ENCODE measurements at places on chromosomes 12 and 14.

GRCh38 chr12:91741932-91742331 lies 403.7 kb downstream of the BTG1 start:
- no peak for DNase-seq

DNA sequence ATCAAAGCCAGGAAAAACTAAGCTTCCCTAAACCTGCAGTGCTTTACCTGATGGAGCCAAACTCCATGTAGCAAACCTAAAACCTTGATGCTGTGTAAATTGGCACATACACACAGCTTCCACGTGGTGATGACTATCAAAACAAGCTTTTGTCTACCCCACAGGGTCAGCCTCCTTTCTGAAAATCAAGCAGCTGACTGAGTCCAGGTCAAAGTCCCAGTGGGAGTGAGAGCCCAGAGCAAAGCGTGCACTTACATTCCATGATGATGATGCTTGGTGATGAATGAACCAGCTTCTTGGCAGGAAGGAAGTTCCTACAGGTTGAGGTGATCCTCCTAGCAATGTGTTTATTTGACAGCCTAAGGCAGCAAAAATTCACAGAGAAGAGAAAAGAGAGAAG lies 630.0 kb upstream of the TBX3 start:
- DNase-seq = no peak

- no peak for DNase-seq
These were observed 45.0 kb upstream of the FBXO21 start for GRCh38 chr12:117235261-117235660.

GRCh38 chr12:42421844-42422779 lies 96.1 kb downstream of the PPHLN1 start:
- peak; percentile 49 for DNase-seq

DNA sequence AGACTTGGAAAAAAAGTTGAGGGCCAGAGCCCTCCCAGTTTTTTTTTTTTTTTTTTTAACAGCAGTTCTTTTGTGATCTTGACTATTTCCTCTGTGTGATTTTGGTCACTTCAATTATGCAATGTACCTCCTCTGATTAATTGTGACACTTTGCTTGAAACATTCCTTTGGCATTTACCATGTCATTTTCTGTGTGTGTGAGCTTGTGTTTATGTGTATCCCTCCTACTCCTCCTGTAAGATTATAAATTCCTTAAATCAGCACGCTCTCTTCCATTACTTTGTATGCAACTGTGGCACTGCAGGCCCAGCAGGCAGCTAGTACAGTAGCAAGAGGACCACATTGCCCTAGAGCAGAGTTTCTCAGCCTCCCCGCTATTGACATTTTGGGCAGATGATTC lies 33.2 kb upstream of the GALNT16 start:
- DNase-seq = no peak

DNA sequence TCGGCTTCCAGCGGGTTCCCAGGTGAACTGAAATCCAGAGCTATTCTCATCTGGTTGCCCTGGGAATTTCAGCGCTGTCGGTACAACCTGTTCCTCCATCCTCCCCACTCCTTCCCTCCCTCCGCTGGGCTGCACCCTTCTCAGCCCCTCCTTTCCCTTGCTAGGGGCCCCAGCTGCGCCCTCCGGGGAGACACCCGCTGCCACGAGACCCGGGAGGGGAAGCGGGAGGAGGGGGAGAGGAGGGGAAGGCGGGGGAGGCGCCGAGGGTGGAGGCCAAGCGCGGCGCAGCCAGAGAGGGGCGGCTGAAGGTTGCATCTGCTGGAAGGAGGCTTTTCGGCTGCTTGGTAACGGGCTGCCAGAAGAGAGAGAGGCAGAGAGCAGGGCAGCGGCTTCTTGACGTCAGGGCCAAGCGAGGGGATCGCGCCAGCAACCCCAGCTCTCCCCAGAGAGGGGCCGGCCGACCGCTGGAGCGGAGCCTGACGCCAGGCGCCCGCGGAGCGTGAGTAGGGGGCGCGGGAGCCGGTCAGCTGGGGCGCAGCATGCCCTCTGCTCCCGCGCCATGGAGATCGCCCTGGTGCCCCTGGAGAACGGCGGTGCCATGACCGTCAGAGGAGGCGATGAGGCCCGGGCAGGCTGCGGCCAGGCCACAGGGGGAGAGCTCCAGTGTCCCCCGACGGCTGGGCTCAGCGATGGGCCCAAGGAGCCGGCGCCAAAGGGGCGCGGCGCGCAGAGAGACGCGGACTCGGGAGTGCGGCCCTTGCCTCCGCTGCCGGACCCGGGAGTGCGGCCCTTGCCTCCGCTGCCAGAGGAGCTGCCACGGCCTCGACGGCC lies at the start of gene KCNA5:
KCNA5 (plus strand) TSS at position 291 of the 831 bp plus-strand sequence; CDS start at position 560, 269 bp downstream.
- no peak for DNase-seq
